Tibial nerve (tissue), 4 donors: ENCODE measurements at places on chromosomes 7 and 10. TPM values are rescaled to one million over a fixed set of nuclear protein-coding genes. Genes with fewer than 3 reads are reported as not detected.

GRCh38 chr7:12549106-12549505 is 21.4 kb upstream of the SCIN start:
- no peak for DNase-seq

Gene AKR1C2
- total RNA-seq, result 24.7 TPM

- DNase-seq, result no peak
Measured at GRCh38 chr10:44397476-44398225, 12.8 kb upstream of the CXCL12 start.

Gene POMZP3
- 9.9 TPM for total RNA-seq

Gene SCART1
- 8.1 TPM for total RNA-seq

DNA sequence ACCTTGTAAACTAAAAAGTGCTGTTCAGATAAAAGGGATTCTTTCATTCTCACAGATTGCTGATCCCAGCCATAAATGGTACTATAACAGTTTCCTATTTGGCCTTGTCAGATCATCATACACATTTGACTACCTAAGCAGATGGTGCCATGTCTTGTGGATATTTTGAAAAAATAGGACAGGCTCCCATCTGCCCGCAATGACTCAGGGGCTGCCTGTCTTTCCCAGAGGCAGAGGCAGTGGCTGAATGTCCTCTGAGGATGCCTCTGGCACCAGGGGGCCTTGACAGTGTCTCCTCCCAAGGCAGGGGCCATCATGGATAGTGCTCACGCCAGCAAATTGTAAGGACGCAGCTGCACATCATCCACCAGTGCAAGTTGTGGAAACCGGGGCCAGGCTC is 323.0 kb upstream of the PODXL start:
- DNase-seq, result no peak

Gene PMPCB
- 38.1 TPM for total RNA-seq

Gene CPN1
- not detected for total RNA-seq

Gene MRLN
- total RNA-seq, result not detected

GRCh38 chr7:8126601-8127167 is 135.3 kb downstream of the ICA1 start:
- DNase-seq, result no peak

DNA sequence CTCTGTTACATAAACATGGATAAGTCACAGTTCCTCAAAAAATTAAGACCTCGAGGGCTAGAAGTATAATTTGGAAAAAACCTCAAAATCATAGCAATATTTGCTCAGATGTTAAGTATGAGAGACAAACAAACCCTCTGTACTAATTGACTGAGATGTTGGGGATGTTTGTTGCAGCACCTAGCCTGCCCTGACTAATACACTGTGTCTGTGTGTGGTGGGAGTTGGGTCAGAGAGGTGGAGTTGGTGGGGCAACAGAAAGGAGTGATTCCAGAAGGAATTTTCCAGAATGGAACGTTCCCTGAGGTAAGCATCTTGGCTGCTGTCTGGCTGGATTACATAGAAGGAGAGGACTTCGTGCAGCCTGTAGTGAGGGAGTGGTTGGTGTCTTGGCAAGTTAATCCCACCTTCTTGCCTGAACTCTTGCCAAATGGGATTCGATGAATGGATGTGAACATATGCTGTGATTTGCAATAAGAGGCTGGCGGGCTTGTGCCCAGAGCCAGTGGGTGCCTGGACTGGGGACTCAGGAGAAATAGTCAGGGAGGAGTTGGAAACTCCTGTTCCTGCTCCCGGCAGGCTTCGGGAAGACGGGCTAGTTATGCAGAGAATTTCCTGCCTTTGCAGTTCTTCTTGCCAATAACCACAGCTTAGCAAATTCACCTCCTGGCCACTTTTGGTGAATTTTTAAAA is 9.3 kb upstream of the FAM180A start:
- DNase-seq, result peak; percentile 30

DNA sequence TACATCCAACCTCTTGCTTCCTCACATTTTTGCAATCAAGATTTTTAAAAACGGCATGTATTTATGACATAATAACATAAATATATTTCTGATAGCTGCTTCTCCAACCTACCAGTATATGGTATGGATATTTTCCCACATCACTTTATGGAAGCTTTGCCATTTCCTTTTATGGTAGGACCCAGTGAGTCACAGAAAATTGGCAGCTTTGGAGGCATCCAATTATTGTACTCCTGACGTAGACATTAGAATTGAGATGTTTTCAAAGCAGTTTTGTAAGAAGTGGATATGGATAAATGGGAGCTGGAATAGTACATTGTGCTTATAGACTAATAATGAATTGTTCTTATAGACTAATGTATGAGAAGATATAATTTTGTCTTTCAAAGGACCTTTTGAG is 23.8 kb upstream of the BICC1 start:
- DNase-seq, result no peak

- DNase-seq, result no peak
Measured at GRCh38 chr10:132451506-132452215, 54.7 kb downstream of the PWWP2B start.

Gene DOCK1
- total RNA-seq, result 76.7 TPM

Gene VAX1
- not detected for total RNA-seq

DNA sequence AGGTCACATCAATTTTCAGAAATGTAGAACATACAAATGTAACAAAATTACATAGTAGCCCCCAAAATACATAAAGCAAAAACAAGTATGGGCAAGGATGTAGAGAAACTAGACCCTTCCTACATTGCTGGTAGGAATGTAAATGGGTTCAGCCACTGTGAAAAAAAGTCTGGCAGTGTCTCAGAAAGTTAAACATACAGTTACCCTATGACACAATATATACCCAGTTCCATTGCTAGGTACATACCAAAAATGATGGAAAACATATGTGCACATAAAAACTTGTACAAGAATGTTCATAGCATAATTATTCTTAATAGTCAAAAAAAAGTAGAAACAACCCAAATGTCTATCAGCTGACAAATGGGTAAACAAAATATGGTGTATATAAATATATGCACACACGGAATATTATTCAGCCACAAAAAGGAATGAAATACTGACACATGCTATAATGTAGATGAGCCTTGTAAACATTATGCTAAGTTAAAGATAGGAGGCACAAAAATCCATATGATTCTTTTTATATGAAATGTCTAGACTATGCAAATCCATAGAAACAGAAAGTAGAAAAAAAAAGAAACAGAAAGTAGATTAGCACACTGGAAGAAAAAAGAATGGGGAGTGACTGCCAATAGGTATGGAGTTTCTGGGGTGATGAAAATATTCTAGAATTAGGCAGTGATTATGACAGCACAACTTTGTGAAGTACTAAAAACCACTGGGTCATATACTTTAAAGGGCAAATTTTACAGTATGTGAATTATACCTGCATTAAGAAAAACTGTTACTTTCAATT is 13.5 kb downstream of the HERPUD2 start:
- DNase-seq, result no peak

Gene BMPR1A
- total RNA-seq, result 44.1 TPM

DNA sequence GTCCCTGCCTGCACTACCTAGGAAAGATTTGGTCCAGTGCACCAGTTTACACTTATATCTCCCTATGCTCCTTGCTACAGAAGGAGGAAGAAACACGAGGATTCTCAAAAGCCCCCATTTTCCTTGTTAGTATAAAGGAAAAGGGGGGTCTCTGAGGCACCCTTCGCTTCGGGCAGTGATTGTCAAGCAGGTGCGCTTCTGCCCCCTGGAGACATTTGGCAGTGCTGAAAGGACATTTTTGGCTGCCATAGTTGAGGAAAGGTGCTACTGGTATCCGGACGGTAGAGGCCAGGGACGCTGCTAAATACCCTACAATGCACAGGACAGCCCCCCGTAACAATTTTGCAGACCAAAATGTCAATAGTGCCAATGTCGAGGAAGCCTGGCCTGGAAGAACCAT is 193.7 kb downstream of the GFRA1 start:
- DNase-seq, result no peak

- no peak for DNase-seq
Measured at GRCh38 chr10:50332108-50332842, 81.0 kb upstream of the ASAH2 start.

DNA sequence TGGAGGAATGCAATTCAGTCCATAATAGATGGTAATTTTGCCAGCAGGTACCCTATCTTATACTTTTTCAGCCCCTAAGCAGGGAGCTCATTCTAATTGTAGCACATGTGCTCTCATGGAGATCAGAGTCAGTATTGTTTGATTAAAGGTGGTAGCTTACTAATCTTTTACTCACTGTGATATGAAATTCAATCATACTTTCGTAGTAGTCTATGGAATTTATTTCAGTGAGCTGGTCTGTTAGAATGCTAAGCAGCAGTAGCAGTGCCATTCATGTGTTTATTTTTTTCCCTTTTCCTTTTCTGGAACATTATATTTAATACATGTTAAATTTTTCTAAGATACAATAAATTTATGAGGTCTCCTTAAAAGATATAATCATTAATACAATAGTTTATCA is 109.0 kb downstream of the ST7 start:
- no peak for DNase-seq

GRCh38 chr7:111796671-111797070 is 234.4 kb upstream of the IMMP2L start:
- DNase-seq, result no peak

GRCh38 chr7:33698692-33699128 is 206.6 kb upstream of the BMPER start:
- DNase-seq, result peak; percentile 3

GRCh38 chr10:48249004-48249762 is 25.3 kb downstream of the FRMPD2 start:
- DNase-seq, result no peak

DNA sequence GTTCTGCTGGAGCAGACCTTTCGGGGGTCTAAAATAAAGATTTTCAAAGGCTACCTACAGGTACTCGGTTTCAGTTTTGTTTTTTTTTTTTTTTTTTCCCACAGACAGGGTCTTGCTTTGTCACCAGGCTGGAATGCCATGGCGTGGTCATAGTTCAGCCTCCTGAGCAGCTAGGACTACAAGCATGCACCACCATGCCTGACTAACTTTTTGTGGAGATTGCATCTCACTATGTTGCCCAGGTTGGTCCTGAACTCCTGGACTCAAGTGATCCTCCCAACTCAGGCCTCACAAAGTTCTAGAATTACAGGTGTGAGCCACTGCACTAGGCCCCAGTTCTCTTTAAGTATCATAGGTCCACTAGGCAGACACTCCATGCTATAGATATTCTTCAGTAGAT is 34.5 kb downstream of the BAMBI start:
- no peak for DNase-seq

Gene MACROH2A2
- 8.0 TPM for total RNA-seq

Gene OR2A42
- not detected for total RNA-seq

DNA sequence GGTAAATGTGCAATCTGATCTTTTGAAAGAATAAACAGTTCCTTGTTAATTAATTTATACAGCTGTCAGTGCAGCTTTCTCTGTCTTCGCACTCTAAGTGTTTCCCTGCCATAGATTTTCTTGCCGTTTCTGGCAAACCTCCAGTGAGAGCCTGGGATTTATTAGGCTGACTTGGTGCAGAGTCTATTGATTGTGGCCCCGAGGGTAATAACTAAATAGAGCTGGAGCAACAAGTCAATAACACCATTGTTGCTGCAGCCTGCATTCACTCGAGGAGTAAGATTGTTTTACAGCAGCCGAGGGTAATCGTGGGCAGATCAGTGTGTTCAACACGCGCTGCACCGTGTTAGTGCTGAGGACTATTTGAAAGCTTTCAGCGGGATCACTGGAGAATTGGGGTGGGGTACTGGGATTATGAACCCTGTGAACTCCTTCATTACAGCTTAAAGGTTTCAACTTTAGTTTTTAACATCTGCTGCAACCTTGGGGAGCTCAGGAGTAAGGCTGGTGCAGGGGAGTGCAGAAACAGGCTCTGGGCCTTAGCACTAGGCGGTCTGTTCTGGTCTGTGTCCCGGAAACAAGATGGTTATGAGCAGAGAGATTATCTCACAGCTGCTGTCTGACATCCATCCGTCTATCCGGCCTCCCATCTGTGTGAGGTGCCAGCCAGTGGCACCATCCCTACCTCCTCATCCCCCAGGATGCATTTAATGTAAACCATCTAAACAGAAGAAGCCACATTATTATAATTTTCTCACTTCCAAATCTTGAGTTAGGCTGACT is 174.0 kb upstream of the TCF7L2 start:
- no peak for DNase-seq

GRCh38 chr7:99694201-99694911 is 14.6 kb upstream of the CYP3A5 start:
- no peak for DNase-seq

DNA sequence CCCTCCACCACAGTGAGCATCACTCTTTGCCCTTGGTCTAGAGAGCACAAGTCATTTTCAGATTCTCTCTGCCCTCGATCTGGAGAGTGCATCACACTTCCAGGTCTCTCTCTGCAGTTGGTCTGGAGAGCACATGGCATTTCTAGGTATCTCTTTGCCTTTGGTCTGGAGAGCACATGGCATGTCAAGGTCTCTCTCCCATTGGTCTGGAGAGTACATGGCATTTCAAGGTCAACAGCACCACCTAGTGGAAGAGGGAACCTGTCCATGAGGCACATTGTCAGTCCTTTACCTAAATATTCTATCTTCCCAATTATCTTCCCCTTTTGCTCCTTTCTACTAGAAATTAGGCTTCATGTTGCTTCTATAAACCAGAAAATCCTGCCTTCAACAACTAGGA is 1139.4 kb downstream of the XPNPEP1 start:
- DNase-seq, result no peak

- no peak for DNase-seq
Measured at GRCh38 chr7:129311429-129311828, 86.6 kb downstream of the AHCYL2 start.

DNA sequence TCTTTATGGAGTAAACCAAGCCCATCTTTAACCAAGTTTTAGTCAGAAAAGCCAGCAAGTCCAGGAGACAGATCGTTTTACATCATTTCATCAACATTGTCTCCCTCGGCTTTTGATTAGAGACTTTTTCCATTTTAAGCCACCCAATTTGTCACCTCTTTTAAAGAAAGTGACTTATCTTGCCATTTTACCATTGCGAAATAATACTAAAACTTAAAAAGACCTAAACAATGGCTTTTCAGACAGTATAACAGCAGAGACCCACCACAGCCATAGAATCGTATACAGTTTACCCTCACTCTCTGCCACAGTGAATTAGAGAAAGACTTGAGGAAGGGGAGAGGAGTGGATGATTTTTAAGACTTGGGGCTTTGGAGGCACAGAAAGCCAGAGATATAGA is 359.7 kb upstream of the C7orf33 start:
- no peak for DNase-seq

DNA sequence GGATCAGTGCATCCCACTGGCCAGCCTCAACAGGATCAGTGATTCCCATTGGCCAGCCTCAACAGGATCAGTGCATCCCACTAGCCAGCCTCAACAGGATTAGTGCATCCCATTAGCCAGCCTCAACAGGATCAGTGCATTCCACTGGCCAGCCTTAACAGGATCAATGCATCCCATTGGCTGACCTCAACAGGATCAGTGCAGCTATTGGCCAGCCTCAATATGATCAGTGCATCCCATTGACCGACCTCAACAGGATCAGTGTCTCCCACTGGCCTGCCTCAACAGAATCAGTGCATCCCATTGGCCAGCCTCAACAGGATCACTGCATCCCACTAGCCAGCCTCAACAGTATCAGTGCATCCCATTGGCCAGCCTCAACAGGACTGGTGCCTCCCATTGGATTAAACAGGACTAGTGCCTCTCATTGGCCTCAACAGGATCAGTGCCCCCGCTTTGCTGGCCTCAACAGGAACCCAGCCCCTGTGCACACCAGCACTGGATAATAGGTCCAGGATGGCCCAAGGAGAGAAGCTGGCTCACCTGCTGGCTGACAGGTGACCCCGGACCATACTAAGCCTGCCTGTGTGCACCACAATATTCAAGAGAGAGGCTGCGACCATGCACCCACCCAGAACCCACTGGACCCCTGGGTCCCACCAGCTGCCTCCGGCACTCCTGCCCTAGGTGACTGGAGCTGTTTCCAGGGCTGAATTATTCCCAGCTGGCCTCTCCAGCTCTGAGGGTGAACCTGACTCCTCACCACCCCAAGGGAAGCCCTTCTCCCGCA is 59.9 kb downstream of the PDGFA start:
- DNase-seq, result no peak

Gene ZNF655
- total RNA-seq, result 90.8 TPM
